Lower lobe of right lung (tissue), 2 donors: ENCODE measurements at places on chromosomes 6 and 20. TPM values are rescaled to one million over a fixed set of nuclear protein-coding genes. Genes with fewer than 3 reads are reported as not detected.

DNA sequence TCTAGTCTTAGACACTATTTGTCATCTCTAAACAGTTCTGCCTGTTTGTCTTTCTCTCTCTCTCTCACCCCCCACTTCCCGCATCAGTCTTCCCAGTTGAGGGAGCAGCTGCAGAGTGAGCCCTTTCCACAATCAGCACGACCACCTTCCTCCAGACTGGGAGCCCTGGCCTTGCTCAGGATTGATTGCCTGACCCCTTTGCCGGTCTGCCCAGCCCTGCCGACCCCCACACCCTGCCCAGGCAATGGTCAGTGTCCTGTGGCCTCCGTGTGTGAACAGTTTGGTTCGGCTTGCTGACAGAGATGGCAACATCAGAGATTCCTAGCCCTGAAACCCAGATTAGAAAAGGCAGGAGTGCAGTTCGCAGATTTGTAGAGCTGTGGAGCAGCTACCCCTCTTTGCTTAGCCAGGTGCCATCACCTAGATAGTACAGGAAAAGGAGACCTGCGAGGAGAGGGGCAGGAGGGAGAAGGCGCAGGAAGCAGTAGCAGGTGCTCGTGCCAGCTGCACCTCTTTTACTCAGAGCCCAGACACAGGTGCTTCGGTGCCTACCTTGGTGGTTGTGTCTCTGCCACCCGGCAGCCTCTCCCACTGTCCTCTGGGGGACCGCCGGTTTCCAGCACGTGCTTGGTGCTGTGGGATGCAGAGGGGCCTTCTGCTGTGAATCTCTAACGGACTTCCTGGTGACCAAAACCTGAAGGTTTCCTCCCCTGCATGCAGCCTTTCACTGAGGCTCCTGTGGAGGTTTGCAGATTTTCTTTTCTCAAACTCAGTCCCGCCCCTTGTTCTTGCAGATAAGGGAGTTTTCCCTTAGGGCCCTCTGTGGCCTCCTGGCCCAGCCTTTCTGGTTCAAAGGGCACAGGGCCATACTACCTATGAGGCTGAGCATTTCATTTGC is 92.4 kb downstream of the SCML4 start:
- no peaks in the 10 kb centered on the region for H3K4me1 ChIP-seq
- no peak for DNase-seq
- H3K36me3 ChIP-seq, result no peaks in the 10 kb centered on the region
- H3K4me3 ChIP-seq, result peak overlapping the region; percentile 39

GRCh38 chr20:61464307-61465303 is 212.5 kb downstream of the CDH4 start:
- no peak for DNase-seq
- no peak overlapping the region for H3K4me3 ChIP-seq
- H3K27me3 ChIP-seq, result no peaks in the 10 kb centered on the region
- no peaks in the 10 kb centered on the region for H3K36me3 ChIP-seq
- no peak overlapping the region for H3K27ac ChIP-seq

DNA sequence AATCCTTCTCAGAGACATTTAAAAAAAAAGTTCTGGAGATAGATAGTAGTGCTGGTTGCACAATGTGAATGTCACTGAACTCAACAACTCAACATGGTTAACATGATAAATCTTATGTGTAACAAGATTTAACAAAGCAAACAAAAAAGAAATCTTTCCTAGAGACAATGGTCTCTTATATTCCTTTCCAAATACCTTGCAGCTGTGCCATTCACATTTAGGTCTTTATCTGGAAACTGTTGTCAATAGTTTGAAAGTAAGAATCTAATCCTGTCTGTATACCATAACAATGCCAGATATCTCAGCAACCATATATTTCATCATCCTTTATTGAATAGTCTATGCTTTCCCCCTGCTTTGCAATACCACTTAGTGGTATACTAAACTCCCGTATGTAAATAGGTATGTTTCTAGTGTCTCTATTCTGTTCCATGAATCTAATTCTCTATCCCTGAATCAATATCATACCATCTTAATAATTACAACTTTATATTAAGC is 2.1 kb downstream of the SERAC1 start:
- H3K4me1 ChIP-seq, result peaks cover 16% of the 10 kb centered on the region
- no peaks in the 10 kb centered on the region for H3K27me3 ChIP-seq
- H3K4me3 ChIP-seq, result no peak overlapping the region
- no peak for DNase-seq
- H3K27ac ChIP-seq, result no peak overlapping the region

DNA sequence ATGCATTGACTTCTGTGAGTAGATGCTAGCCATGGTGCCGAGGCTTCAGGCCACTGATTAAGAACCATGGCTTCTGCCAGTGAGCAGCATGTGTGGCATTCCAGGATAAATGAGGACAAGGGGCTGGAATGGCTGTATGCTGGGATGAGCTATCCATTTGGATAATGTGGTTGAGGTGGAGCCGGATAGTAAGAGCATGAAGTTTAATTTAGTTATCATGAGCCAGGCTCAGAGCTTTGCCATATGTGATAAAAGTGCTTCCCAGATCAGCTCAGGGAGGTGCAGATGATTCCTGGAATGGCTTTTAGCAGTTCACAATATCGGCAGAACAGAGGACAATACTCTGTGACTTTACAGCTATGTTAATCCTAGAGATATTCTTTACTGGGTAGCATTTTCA is 34.6 kb upstream of the RNF8 start:
- DNase-seq, result no peak
- no peak overlapping the region for H3K27ac ChIP-seq
- no peak overlapping the region for H3K4me3 ChIP-seq

DNA sequence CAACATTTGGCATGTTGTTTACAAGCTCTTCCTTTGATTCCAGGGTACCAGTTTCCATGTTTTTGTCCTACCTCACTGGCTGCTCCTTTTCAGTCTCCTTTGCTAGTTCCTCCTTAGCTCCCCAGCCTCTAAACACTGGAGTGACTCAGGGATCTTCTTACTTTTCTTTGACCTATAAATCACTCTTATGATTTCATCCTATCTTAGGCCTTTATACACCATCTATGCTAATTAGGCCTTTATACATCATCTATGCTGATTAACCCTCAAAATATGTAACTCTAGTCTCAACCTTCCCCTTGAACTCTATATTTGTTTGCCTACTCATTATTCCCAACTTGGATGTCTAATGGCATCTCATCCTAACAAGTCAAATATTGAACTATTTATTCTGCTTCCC is 9.5 kb downstream of the TMEM30A start:
- H3K27ac ChIP-seq, result no peak overlapping the region
- H3K27me3 ChIP-seq, result no peaks in the 10 kb centered on the region
- H3K4me3 ChIP-seq, result no peak overlapping the region
- no peaks in the 10 kb centered on the region for H3K36me3 ChIP-seq

GRCh38 chr20:51456511-51457509 is 85.7 kb downstream of the NFATC2 start:
- H3K36me3 ChIP-seq, result peaks cover 5% of the 10 kb centered on the region
- peak overlapping the region; percentile 53 for H3K27ac ChIP-seq
- peak; percentile 92 for DNase-seq
- H3K4me1 ChIP-seq, result peaks cover 14% of the 10 kb centered on the region
- H3K27me3 ChIP-seq, result no peaks in the 10 kb centered on the region

DNA sequence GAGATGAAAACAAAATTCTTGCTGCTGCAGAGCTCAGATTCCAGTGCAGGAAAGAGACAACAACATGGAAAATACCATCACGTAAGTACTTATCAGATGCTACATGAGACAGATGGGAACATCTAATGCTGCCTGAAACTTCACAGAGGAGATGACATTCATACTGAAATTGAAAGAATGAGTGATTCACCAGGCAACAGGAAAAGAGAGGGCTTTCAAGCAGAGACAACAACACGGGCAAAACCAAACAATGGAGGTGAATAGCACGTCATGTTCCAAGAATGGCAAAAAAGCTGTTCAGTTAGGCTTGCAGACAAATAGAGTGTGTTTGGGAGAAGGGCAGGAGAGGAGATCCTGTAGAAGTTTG is 39.3 kb downstream of the GTF2H5 start:
- no peaks in the 10 kb centered on the region for H3K27me3 ChIP-seq
- H3K4me3 ChIP-seq, result no peak overlapping the region
- no peaks in the 10 kb centered on the region for H3K4me1 ChIP-seq
- no peaks in the 10 kb centered on the region for H3K36me3 ChIP-seq
- H3K27ac ChIP-seq, result no peak overlapping the region

GRCh38 chr6:100491952-100492670 is 27.4 kb upstream of the SIM1 start:
- no peaks in the 10 kb centered on the region for H3K4me1 ChIP-seq
- no peaks in the 10 kb centered on the region for H3K36me3 ChIP-seq
- H3K27ac ChIP-seq, result no peak overlapping the region
- no peaks in the 10 kb centered on the region for H3K27me3 ChIP-seq

DNA sequence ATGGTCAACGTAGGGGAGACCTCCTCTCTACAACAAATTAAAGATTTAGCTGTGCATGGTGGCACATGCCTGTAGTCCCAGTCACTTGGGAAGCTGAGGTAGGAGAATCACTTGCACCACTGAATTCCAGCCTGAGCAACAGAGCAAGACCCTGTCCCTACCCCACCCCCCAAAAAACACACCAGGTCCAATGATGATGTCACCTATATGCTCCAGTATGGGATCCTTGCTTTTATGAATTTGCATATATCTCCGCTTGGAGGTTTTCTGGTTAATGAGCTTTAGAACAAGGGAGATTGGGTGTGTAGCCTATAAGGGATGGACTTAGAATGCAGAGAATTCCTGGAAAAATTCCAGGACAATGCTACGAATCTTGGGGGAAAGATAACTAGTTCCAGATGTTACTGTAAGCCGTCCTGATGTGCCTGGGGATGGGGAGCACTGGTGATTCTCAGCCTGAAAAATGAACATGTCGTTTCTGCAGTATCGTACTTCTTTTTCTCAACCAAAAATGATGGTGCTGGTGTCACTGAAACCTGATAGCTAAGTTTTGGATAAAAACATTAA is 61.1 kb downstream of the ZBTB2 start:
- H3K4me3 ChIP-seq, result no peak overlapping the region
- no peaks in the 10 kb centered on the region for H3K36me3 ChIP-seq
- H3K4me1 ChIP-seq, result peaks cover 9% of the 10 kb centered on the region
- no peak for DNase-seq

- no peak for DNase-seq
- no peak overlapping the region for H3K27ac ChIP-seq
- no peak overlapping the region for H3K4me3 ChIP-seq
- no peaks in the 10 kb centered on the region for H3K27me3 ChIP-seq
Observed at GRCh38 chr6:167130712-167131684, 8.1 kb downstream of the CCR6 start.

DNA sequence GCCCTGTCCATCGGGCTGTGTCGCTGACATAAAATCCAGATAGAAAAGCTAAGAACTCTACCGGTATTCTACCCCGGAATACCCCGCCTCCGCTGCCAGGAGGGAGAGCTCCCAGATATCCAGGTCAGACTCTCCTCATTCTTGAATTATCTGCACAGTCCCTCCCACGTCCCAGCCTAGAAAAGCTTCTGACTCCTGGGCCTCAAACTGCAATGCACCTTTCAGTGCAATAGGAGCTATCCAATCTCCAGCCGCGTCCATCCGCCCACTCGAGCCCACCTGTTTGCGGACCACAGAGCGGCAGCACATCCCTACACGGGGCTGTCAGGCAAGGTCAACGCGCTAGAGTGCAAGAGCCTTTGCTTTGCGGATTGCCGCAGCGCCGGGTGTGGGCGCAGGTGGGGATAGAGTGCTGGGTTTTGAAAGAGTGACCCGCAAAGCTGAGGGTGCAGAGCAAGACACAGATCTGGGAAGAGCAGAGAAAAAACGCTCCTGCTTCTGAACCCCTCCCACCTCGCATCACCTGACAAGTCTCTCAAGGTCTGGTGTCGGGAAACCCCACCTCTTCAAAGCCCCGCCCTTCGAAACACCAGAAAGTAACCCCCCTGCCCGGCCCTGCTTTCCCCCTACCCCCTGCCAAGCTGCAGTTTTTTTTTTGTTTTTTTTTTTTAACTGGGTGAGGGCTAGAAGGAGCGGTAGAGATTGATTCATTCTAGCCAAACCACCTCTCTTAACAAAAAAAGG is 1.3 kb downstream of the TAPBP start:
- peaks cover 48% of the 10 kb centered on the region for H3K4me1 ChIP-seq
- H3K4me3 ChIP-seq, result peak overlapping the region; percentile 96
- H3K27ac ChIP-seq, result peak overlapping the region; percentile 98
- no peaks in the 10 kb centered on the region for H3K27me3 ChIP-seq

GRCh38 chr6:11999246-11999645 is 12.9 kb upstream of the HIVEP1 start:
- no peak for DNase-seq
- no peaks in the 10 kb centered on the region for H3K36me3 ChIP-seq
- no peak overlapping the region for H3K27ac ChIP-seq
- no peak overlapping the region for H3K4me3 ChIP-seq

DNA sequence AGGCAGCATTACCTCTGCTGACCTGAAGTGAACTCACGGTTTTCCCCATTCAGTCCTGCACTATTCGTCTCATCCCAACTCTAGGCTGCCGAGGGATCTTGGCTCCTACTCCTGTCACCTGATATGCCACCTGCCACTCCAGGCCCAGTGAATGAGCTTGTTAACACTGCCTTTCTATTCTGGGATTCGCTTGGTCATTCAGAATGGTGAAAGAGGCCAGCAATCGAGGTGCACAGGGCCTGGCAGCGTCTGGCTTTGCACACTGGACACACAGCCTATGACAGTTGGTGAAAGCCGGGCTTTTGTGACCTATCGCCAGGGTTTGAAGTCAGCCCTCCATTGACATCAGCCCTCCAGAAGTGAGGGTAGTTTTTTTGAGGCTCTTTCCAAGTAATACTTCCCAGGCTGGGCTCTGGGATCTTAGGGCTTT is 59.3 kb upstream of the MYL9 start:
- H3K4me3 ChIP-seq, result no peak overlapping the region
- peak overlapping the region; percentile 33 for H3K27ac ChIP-seq
- H3K36me3 ChIP-seq, result no peaks in the 10 kb centered on the region
- DNase-seq, result peak; percentile 66
- no peaks in the 10 kb centered on the region for H3K27me3 ChIP-seq

- H3K27me3 ChIP-seq, result no peaks in the 10 kb centered on the region
- H3K4me3 ChIP-seq, result no peak overlapping the region
- no peak overlapping the region for H3K27ac ChIP-seq
- no peak for DNase-seq
Observed at GRCh38 chr6:108407904-108408827, 113.3 kb downstream of the AFG1L start.

The CPXM1 gene
- 10.2 TPM for total RNA-seq

The OPN5 gene
- not detected for total RNA-seq

The SMLR1 gene
- not detected for total RNA-seq

The TTBK1 gene
- 0.09 TPM for total RNA-seq

The PRDM13 gene
- not detected for total RNA-seq

The TBC1D20 gene
- total RNA-seq, result 40.3 TPM

The FOXC1 gene
- total RNA-seq, result 2.3 TPM
